Fibroblast of mammary gland (primary cell): ENCODE measurements at places on chromosomes 4 and X.

- DNase-seq, result no peak
Measured at GRCh38 chrX:17656556-17656955, 80.7 kb upstream of the SCML1 start.

DNA sequence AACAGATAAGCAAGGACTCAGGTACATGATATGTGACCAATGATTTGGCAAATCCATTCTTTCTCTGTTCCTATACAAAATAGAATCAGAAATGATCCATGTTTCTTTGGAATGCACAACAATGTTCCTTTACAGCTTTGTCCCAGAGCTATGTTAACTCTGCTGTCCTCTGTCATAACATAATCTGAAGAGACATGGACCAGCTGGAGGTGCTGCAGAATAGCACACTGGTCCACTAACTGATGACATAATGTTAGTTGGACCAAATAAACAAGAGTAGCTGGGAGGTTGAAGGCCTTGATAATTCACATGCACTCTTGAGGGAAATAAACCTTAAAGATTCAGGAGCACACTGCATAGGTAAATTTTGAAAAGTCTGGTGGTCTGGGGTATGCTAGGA is 23.0 kb upstream of the DHX15 start:
- no peak for DNase-seq

DNA sequence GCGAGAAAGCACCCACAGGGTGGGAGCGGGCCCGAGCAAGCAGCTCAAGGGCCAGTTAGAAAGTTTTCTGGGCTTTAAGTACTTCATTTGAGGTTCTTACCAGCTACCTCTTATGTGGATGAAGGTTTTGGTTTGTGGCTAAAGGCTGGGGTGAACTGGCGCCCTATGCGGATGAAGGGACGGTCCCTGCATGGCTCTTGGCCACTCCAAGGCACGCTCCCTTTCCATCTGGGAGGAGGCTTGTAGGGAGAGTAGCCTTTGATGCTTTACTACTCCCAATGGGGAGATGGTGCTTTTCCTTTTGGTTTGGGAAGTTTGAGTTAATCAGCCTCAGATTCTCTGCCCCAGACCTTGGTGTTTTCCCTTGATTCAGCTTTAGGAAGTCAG is 17.7 kb downstream of the MRFAP1 start:
- DNase-seq, result no peak

- peak; percentile 56 for DNase-seq
Measured at GRCh38 chr4:51843309-51844152, 578 bp downstream of the DCUN1D4 start.

DNA sequence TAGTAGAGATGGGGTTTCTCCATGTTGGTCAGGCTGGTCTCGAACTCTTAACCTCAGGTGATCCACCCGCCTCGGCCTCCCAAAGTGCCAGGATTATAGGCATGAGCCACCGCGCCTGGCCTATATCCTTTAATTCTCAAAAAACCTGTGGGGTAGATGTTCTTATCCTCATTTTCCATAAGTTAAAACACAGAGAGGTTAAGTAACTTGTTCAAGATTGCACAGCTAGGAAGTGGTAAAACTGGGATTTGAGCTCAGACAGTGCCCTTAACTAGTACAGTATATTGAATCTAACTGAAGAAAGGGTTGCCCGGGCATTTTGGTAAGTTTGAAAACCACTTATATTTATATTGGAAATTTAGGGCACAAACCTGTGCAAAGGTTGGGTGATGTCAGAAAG is 116.0 kb downstream of the GLUD2 start:
- no peak for DNase-seq

- peak; percentile 48 for DNase-seq
Measured at GRCh38 chr4:170853422-170854021, 763.8 kb upstream of the AADAT start.
